ENCODE measurements at places on chromosomes 3 and 15.

DNA sequence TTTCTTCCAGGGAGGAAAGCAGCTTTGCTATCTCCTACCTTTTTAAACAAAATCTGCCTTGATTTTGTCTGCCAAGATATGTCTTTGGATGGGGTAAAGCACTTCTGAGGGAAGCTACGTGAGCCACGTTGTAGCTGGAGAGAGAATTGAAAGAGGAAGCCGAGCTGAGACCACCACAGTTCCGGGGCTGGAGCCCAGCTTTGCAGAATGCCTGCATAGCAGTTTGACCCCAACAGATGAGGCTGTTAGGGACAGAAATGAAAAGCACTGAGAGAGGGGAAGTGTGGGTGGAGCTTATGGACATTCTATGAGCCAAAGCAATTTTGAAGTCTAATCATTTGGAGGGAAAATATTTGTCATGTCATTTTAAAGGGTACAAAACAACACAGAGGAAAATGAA is 45.4 kb downstream of the LIPC start:
- no peak for DNase-seq

DNA sequence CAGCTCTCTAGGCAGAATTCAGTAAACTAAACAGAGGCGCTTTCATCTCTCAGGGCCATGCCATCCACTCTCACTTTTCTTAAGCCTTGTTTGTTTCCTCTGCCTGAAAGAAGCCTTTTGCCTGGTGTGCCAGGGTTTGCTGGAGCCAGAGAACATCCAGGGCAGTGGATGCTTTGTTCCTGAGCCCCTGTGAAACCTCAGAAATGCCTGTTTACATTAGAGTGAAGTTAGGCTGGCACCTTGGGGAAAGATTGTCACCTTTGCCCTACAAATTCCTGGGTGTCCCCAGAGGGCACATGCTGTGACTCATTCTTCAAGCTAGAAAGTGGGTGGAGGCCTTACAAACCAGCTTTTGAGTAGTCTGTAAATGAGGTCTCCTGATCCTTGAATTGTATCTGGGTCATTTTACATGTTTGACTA is 10.7 kb upstream of the TRAK1 start:
- DNase-seq: no peak

DNA sequence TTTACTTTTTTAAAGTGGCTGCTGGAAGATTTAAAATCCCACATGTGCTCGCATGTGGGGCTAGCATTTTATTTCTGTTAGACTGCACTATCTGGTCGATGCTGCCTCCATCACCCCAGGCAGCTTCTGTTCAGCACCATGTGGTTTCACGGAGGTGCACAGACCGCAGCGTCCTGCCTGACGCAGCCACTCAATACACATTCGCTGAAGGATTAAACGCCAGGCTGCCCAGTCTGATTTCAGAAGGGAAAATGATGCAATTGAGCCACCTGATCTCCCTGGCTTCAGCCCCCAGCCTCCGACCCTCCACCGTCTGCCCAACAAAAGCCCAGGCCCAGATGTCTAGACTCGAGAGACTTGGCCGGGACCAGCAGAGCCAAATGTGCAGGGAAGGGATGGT is 84.5 kb downstream of the MEGF11 start:
- DNase-seq: no peak

GRCh38 chr15:60960517-60960916 is 268.6 kb downstream of the RORA start:
- no peak for DNase-seq

GRCh38 chr15:70072479-70072878 is 25.2 kb downstream of the TLE3 start:
- no peak for DNase-seq

DNA sequence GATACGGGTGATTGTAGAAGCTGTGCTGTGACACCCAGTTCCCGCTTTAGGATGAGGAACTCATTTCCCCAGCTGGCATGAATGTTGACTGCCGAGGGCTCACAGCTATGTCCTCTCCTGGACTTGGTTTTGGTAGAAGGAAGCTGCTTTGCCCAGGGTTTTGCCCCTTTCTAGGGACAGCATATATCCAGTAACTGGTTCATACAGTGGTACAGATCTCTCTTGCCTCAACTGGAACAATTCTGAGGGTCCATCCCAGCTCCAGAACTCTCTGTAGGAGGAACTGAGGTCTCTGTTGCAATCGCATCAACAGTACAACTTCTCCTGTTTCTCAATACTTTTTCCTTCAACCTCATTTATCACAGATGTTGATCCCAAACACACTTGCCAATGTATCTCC is 54.5 kb upstream of the FNDC3B start:
- no peak for DNase-seq

All from esophagus squamous epithelium (tissue), 5 donors.